ENCODE measurements at places on chromosomes 2 and 18.

GRCh38 chr2:190334479-190335224, 8.7 kb upstream of the INPP1 start:
- DNase-seq = no peak

DNA sequence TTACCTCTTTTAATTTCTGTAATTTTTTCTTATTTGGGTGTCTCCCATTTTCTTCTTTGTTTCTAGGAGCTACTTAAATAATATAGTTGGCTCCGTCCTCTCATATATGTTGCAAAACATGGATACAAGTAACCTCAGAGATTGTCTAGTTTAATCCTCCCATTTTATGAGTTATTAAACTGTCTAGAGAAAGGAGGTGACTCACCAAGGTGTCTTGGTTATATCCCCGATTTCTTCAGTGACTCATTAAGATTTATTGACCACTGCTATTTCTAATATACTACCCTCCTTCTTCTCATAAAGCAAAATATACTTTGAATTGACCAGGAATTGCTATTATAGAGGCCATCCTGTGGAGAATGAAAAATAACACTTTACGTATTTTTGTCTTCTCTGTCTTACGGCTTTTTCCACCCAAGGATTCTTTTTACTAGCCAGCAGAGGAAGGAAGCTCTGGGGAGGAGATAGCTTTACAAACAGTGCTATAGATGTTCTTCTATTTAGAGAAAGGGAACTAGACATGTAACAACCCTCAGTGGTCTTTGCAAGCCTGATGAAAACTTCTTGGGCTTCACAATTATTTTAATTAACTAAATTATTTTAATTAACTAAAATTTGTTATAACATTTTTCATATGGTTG, 300.4 kb upstream of the TNP1 start:
- no peak for DNase-seq

DNA sequence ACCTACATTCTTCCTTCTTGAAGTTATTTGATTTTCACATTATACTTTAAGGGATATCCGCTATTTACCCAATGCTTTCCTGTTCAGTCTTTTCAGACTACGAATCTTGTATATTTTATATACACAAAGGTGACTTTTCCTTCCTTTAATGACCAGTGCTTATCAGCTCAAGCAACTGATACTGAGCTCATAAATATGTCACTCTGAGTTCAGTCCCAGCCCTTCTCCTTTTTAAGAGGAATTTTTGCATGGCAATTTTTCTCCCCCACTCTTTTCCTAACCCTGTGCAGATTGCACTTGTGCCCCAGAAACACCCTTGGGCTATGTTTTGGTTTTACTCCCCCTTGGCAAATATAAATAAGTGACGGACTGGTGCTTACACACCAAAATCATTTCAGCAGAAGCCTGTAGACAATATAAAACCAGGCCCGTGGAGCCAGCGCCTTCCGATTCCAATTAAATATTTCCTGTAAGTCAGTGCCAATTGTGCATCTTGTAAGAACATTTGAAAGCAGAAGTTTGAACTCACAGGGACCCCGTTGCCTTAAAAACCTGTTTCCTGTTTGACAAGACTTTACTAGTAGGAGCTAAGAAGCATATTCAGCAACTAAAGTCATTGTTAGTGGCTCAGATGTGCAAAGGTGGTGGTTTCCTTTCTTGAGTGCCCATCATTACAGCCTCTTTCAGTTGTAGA, 66.3 kb upstream of the GATA6 start:
- DNase-seq = no peak

GRCh38 chr2:239934571-239935171, 90.5 kb downstream of the NDUFA10 start:
- DNase-seq = peak; percentile 32

DNA sequence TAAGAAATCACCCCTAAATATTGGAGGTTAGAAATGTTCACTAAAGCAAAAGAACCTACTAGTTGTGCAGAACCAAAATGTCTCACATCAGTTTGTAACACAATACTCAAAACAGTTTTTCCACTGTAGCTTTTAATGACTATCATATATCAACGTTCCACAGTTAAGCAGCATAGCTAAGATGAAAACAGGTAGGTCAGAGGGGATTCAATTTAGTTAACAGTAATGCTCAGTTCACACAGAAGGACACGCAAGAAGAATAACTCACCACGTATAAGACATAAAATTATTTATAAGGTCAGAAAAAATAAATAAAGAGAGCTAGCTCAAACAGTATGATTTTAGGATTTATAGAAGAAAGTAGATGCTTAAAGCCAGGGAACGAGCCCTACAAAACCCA, 118.9 kb upstream of the CCDC150 start:
- DNase-seq = no peak

All from NCI-H2029 treated with DMSO at 0.1 percent for 48 hours (cell line).